ENCODE measurements at places on chromosomes 16 and 17. TPM values are rescaled to one million over a fixed set of nuclear protein-coding genes. Genes with fewer than 3 reads are reported as not detected.
A peak's percentile ranks its signal among the peaks of the same experiment; 100 is the strongest.

Gene KCNG4
- total RNA-seq: not detected

- H3K4me3 ChIP-seq: no peak overlapping the region
- no peaks in the 10 kb centered on the region for H3K4me1 ChIP-seq
- peak; percentile 23 for DNase-seq
- no peaks in the 10 kb centered on the region for H3K27me3 ChIP-seq
- no peaks in the 10 kb centered on the region for H3K36me3 ChIP-seq
These were observed 83.2 kb upstream of the GNAO1 start for GRCh38 chr16:56108056-56108471.

DNA sequence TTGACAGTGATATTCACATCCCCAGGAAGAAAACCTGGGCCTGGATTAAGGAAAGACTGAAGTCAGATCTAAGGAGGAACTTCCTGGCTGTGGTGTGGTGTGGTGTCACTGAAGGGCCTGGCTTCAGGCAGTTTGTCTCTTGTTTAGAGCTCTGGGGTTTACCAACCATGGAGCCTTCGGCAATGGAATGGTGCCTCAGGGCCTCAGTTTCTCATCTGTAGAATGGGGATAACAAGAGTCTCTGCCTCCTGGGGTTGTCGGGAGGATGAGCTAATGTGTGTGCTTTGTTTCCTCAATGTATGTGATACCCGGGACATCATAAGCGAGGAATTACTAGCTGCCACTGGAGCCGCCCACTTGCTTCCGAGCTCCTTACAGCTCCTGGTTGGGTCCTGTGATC lies 12.7 kb downstream of the WNT3 start:
- no peaks in the 10 kb centered on the region for H3K27me3 ChIP-seq
- H3K4me1 ChIP-seq: no peaks in the 10 kb centered on the region
- no peak overlapping the region for H3K4me3 ChIP-seq
- H3K27ac ChIP-seq: no peak overlapping the region
- DNase-seq: no peak
- no peaks in the 10 kb centered on the region for H3K36me3 ChIP-seq

DNA sequence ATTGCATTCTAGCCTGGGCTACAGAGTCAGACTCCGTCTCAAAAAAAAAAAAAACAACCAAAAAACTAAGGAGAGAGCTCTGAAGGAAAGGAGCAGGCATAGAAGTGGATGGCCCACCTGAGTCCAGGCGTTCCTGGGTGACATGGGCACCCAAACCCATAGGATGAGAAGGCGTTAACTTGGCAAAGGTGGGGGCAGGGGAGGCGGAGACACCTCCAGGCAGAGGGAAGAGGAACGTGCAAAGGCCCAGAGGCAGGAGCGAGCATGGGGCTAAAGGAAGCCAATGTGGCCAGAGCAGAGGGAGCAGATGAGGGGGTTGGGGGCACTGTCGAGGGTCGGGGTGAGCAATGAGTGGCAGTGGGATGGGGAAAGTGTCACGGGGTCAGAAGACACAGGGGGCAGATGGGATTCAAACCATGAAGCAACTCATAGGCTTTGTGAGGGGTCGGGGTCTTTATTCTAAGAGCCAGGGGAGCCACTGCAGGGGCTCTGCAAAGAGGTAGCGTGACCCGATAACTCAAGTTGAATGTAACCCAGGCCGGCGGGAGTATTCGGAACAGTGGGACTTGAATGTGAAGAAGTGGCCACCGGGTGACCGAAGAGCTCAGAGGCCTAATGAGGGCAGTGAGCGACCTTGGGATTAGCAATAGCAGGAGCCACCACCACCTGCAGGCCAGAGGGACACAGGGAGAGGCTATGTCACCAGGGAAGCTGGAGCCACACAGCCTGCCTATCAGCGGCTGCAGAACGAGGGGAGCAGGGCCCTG lies 11.8 kb downstream of the TTYH2 start:
- H3K36me3 ChIP-seq: peaks cover 12% of the 10 kb centered on the region
- peaks cover 5% of the 10 kb centered on the region for H3K4me1 ChIP-seq
- DNase-seq: no peak
- no peak overlapping the region for H3K4me3 ChIP-seq
- no peaks in the 10 kb centered on the region for H3K27me3 ChIP-seq

DNA sequence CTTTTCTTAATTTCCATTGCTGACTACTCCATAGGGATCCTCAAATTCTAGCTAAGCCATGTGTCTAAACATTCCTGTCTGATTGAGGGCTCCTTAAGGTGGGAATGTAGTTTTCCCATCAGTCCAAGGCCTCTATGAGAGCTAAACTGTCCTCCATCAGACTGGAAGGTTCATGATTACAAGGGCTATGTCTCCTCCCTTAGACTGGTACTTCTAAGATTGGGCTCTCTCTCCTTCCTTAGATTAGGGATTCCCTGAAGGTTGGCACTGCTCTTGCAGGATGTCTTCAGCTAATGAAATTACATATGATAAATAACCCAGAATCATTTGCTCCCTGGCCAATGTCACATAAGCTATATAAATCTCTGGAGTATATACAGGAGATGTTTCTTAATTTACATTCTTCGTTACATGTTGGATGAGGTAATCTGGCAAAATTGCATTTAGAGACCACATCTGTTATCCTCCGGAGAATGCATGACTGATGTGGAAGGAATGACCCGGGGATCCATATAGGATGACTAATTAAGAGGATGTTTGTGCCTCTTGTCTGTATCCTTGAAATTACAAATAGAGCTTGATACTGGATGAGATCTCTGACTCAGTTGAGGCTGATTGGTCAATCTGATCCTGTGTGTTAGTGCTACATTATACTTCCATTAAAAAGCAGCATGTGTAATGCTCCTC lies 14.2 kb downstream of the B4GALNT2 start:
- H3K27me3 ChIP-seq: no peaks in the 10 kb centered on the region
- H3K4me1 ChIP-seq: no peaks in the 10 kb centered on the region
- H3K27ac ChIP-seq: no peak overlapping the region

DNA sequence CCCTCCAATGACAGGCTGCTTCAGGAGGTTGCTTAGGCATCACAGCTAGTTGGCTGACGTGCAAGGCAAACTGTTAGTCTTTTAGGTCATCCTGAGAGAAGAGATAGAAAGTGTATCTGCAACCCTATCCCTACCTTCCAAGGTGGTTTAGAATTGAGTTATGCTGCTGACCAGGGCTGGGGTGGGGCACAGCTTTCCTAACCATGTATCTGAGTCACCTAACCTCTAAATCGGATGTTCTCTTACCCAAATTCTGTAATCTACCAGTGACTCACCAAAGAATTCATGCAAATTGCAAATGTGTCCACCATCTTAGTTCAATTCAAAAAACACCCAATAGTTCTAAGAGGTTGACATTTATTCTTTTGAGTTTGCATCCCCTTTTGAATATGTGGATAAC lies 107.2 kb upstream of the DYNLRB2 start:
- H3K27me3 ChIP-seq: no peaks in the 10 kb centered on the region
- no peak overlapping the region for H3K4me3 ChIP-seq
- no peak overlapping the region for H3K27ac ChIP-seq
- H3K4me1 ChIP-seq: no peaks in the 10 kb centered on the region
- no peak for DNase-seq

Gene ASPHD1
- total RNA-seq: 11.0 TPM

- no peak overlapping the region for H3K27ac ChIP-seq
- peaks cover 81% of the 10 kb centered on the region for H3K36me3 ChIP-seq
- H3K27me3 ChIP-seq: no peaks in the 10 kb centered on the region
- H3K4me3 ChIP-seq: no peak overlapping the region
- DNase-seq: no peak
These were observed 35.5 kb upstream of the ITGA2B start for GRCh38 chr17:44424828-44425461.

DNA sequence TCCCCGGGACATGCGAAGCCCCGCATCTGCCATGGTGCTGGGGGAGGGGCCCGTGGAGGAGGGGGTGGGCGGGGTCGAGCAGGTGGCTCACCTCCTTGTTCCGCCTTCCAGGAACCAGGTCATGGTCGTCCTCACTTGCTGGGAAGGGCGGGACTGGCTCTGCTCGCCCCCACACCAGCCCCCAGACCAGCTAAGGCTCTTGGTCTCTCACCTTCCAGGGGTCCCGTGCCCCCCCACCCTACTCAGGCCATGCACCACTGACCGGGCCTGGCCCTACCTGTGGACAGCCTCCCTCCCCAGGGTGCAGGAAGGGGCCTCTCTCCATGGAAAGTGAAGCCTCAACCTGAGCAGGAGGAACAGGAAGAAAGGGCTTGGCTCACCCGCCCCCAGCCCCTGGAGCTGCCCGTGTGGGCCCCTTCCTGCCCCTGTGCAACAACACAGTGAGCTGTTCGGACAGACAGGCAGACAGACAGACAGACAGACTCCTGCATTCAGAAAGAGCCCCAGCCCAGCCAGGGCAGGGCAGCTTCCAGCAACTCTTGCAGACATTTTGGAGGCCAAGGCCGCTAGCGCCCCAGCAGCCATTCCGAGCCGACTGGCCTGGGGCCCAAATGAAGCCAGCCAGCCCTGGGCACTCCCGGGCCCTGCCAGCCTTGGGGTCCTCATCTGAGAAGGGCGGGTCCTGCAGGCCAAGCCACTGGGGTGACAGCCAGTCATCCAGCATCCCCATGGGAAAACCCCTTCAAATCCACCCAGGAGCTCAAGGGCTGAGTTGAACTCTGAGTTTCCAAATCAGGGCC lies 8.1 kb upstream of the KREMEN2 start:
- no peaks in the 10 kb centered on the region for H3K36me3 ChIP-seq
- H3K27ac ChIP-seq: no peak overlapping the region
- H3K27me3 ChIP-seq: peaks cover 38% of the 10 kb centered on the region
- no peak for DNase-seq

DNA sequence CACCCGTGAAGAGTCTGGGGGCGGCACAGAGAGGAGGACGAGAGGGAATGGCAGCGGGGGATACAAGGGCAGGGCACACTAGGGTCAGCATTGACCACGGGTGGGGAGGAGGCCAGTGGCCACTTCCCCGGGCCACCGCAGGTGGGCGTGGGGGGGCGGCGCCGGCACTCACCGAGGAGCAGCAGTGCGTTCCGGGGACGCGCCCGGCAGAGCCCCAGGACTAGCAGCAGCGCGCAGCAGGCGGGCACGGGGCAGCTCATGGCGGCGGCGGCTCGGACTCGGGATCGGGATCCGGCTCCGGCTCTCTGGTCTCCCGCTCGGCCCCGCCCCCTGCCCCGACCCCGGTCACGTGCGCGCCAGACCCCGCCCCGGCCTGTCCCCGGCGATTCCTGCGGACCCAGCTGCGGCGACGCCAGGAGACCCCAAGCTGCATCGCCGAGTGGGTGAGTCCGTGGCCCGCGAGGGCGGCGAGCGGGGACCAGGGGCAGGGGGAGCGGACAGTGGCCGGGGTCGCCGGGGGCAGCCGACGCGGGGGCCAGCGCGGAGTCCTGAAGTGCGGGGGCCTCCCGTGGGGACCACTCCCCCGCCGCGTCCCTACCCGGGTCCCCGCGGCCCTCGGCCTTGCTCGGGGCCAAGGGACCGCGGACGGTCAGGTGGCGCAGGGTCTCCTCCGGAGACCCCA lies at the start of the genes SGSH and SLC26A11:
Gene SGSH, minus strand, starts transcription at position 280 of the 682 bp plus-strand sequence. Its CDS starts 20 bp downstream, at position 260.
Gene SLC26A11, plus strand, starts transcription at position 374 of the 682 bp plus-strand sequence. CDS start 1,134 bp downstream, outside the sequence.
- H3K27ac ChIP-seq: peak within 1 kb of the TSS; percentile 83
- H3K4me3 ChIP-seq: peak within 1 kb of the TSS; percentile 99
- peaks cover 37% of the 10 kb centered on the region for H3K36me3 ChIP-seq
- DNase-seq: peak; percentile 87
- H3K4me1 ChIP-seq: peaks cover 44% of the 10 kb centered on the region

DNA sequence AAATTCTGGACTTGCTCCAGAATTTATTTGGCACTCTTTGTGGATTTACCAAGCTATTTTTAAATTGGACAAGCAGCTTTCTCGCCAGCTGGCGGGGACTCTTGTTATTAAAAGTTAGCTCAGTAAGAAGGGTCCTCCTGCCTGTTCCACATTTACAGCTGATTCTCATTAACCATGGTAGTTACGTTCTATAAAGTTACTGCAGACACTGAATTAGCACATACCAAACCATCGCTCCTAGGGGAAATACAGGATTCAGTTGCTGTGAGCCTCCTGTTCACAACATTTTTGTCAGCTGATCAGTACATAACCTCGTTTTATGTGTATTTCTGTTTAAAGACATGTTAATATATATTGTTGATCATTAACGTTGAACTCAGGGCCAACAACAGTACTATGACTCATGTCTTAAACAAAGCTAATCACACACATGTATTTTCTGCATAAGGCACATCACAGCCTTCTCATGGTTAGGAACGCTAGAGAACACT lies 4.2 kb downstream of the LDAF1 start:
- no peak overlapping the region for H3K4me3 ChIP-seq
- H3K4me1 ChIP-seq: peaks cover 69% of the 10 kb centered on the region
- no peaks in the 10 kb centered on the region for H3K27me3 ChIP-seq
- H3K36me3 ChIP-seq: peaks cover 11% of the 10 kb centered on the region

GRCh38 chr16:67669499-67670101 lies 3.0 kb downstream of the C16orf86 start:
- no peak overlapping the region for H3K27ac ChIP-seq
- peaks cover 61% of the 10 kb centered on the region for H3K4me1 ChIP-seq
- peak; percentile 3 for DNase-seq
- no peaks in the 10 kb centered on the region for H3K27me3 ChIP-seq
- H3K36me3 ChIP-seq: no peaks in the 10 kb centered on the region
- H3K4me3 ChIP-seq: no peak overlapping the region

- H3K27me3 ChIP-seq: peaks cover 46% of the 10 kb centered on the region
- H3K4me3 ChIP-seq: peak overlapping the region; percentile 43
- peak; percentile 47 for DNase-seq
- peaks cover 38% of the 10 kb centered on the region for H3K4me1 ChIP-seq
- H3K27ac ChIP-seq: no peak overlapping the region
These were observed 1.5 kb downstream of the CLDN7 start for GRCh38 chr17:7260651-7261378.

DNA sequence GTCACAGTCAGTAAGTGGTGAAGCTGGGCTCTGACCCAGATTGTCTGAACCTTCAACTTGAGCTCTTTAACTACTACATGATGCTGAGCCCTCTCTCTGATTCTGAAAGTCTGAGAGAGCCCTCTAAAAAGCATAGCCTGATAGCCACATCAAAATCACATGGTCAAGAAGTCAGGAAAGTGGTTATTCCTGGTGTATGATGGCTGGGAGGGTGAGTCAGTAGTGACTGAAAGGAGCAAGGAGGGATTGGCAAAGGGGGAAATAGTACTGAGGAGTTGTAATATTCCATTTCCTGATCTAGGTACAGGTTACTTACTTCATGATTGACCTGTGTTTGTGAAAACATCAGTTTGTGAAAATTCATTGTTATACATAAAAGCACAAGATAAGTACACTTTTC lies 89.1 kb downstream of the SSH2 start:
- peaks cover 29% of the 10 kb centered on the region for H3K4me1 ChIP-seq
- DNase-seq: peak; percentile 41

DNA sequence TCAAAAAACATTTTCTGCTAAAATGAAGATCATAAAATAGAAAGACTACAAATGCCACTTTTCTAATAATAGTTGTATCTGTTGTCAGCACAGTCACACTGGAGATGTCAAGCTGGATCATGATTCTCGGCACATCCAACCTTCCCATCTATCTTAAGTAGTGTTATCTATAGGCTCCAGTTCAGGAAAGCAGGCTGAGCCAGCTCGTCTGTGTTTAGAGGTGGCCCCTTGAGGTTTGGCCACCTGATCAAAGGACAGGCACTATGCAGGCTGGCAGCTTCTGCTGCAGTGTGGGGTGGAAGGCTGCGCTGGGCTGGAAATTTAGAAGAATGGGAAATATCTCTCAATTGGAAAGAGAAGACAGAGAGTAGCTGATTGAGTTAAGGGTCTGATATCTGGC lies 32.4 kb downstream of the SMYD4 start:
- H3K36me3 ChIP-seq: peaks cover 12% of the 10 kb centered on the region
- H3K27ac ChIP-seq: no peak overlapping the region
- H3K4me1 ChIP-seq: peaks cover 16% of the 10 kb centered on the region
- H3K27me3 ChIP-seq: no peaks in the 10 kb centered on the region
- H3K4me3 ChIP-seq: no peak overlapping the region

Gene TERB1
- not detected for total RNA-seq
